Testis (tissue), 5 donors: ENCODE measurements at places on chromosomes 7 and 10. TPM values are rescaled to one million over a fixed set of nuclear protein-coding genes. Genes with fewer than 3 reads are reported as not detected.

GSAP gene
- total RNA-seq = 14.6 TPM

NRCAM gene
- 7.4 TPM for total RNA-seq

VWA2 gene
- total RNA-seq = 2.4 TPM

SUV39H2 gene
- 39.1 TPM for total RNA-seq

APBB1IP gene
- total RNA-seq = 0.55 TPM

ZC3HAV1L gene
- total RNA-seq = 22.4 TPM

GNAI1 gene
- 61.6 TPM for total RNA-seq

CACNB2 gene
- 1.4 TPM for total RNA-seq

UPK3B gene
- 19.1 TPM for total RNA-seq

ASZ1 gene
- total RNA-seq = 18.1 TPM

LRRC4 gene
- 10.2 TPM for total RNA-seq

RPEL1 gene
- not detected for total RNA-seq

SLC18A3 gene
- total RNA-seq = not detected

GNAT3 gene
- not detected for total RNA-seq

HOXA6 gene
- not detected for total RNA-seq

GRID2IP gene
- 1.1 TPM for total RNA-seq

KIF11 gene
- 11.5 TPM for total RNA-seq

CYP3A5 gene
- 0.12 TPM for total RNA-seq

SFMBT2 gene
- 8.5 TPM for total RNA-seq

FAM25A gene
- total RNA-seq = not detected

LRRC18 gene
- 12.6 TPM for total RNA-seq

STEAP4 gene
- 16.2 TPM for total RNA-seq

TUBAL3 gene
- total RNA-seq = 2.5 TPM

KCNH2 gene
- total RNA-seq = 230 TPM

GTF2IRD2 gene
- total RNA-seq = 28.8 TPM

OR2A1 gene
- 0.37 TPM for total RNA-seq

NEUROG3 gene
- total RNA-seq = not detected

EBF3 gene
- total RNA-seq = 6.0 TPM

CPXM2 gene
- total RNA-seq = 17.5 TPM

CABCOCO1 gene
- total RNA-seq = 2.5 TPM

SYT15B gene
- total RNA-seq = 1.2 TPM

ARHGEF35 gene
- 1.3 TPM for total RNA-seq

CAMK1D gene
- 14.5 TPM for total RNA-seq

MEPCE gene
- total RNA-seq = 74.6 TPM

VCL gene
- 272 TPM for total RNA-seq

FAM24B gene
- 18.3 TPM for total RNA-seq

SLC16A12 gene
- 1.9 TPM for total RNA-seq

TAS2R5 gene
- total RNA-seq = 13.4 TPM

OR13A1 gene
- total RNA-seq = 0.50 TPM

SFTPA1 gene
- total RNA-seq = not detected

MACROH2A2 gene
- total RNA-seq = 69.6 TPM

CFAP70 gene
- 29.6 TPM for total RNA-seq

TLX1 gene
- total RNA-seq = 0.99 TPM

ZNF425 gene
- 3.0 TPM for total RNA-seq

AKR1C4 gene
- total RNA-seq = 0.37 TPM

IFIT1B gene
- total RNA-seq = not detected

EBLN1 gene
- 4.7 TPM for total RNA-seq

SPDYE2 gene
- total RNA-seq = 15.6 TPM

GOLGA7B gene
- total RNA-seq = 1.1 TPM

CTBP2 gene
- total RNA-seq = 44.7 TPM

FAM180A gene
- total RNA-seq = 2.1 TPM

IL15RA gene
- total RNA-seq = 18.3 TPM

SEMA4G gene
- total RNA-seq = 4.8 TPM

MYL10 gene
- not detected for total RNA-seq

SFRP5 gene
- total RNA-seq = 2.0 TPM
